ENCODE measurements at places on chromosomes 1 and 21.

DNA sequence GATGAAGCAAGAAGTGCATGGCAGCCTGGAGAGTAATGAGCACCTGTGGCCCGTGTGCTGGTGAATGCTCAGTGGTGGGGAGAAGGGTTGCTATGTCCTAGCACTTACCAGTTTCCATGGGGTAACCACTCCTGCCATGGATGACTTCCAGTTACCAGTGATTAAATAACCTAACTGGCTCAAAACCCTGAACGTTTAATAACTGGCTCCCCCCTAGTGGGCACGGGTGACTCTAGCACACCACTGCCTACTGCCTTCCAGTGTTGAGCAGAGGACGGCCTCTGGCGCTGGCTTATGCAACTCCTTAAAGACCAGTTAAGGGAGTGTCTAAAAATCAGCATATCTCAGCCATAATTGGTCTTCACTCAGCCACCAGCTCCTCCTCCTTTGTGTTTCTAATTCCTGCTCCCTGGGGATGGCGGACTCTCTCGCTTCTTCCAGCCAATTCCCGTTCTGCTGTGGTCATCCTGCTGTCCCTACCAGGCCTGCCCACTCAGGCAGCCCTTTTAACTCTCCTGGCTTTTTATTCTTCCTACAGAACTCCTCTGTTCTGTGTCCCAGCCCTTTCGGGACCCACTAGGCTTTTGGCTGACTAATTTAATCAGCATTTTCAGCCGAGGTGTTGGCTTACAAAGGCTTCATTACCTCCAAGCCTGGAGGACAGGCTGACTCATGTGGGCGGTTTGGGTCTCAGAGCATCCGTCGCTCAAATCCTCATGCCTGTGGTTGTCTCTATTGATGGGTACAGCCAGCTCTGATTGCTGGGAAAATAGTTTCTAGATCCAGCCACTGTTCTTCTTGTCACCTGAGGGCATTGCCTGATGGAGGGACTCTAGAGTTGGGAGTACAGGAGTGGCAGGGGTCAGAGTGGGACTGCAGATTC, 332.4 kb downstream of the CAMTA1 start:
- no peak overlapping the region for H3K4me3 ChIP-seq
- no peak for DNase-seq
- no peaks in the 10 kb centered on the region for H3K4me1 ChIP-seq
- no peaks in the 10 kb centered on the region for H3K36me3 ChIP-seq

DNA sequence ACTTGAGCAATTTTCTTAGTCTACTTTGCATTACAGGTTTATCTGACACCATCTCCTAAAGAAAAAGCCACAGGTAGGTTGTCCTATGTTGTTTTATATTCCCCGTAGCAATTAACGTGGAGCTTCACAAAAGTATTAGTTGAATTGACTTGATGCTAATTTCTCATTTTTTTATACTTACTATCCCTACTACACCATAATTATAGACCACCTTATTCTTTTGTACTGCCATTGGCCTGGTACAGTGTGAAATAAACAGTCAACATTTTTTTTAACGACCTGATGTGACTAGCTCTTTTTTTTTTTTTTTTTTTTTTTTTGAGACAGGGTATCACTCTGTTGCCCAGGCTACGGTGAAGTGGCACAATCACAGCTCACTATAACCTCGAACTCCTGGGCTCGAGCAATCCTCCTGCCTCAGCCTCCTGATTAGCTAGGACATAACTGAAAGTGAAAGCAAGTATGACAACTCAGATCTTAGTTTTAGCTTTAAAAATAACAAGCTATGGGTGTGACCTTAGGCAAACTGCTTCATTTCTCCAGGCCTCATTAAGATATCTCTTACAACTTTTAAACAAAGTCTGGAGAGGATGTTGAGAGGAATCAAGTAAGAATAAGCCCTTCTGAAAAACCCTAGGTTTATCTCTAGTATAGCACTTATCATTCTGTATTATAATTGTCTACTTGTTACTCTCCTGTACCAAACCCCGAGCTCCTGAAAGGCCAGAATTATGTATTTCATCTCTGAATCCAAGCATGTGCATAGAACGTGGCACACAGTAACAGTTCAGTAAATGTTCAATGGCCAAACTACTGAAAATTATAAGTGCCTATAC, 49.5 kb downstream of the LUZP1 start:
- no peaks in the 10 kb centered on the region for H3K4me1 ChIP-seq
- H3K4me3 ChIP-seq, result no peak overlapping the region
- no peak for DNase-seq
- no peaks in the 10 kb centered on the region for H3K27me3 ChIP-seq

- H3K27ac ChIP-seq, result no peak overlapping the region
- H3K4me1 ChIP-seq, result no peaks in the 10 kb centered on the region
- no peak overlapping the region for H3K4me3 ChIP-seq
These were observed 91.0 kb upstream of the KCNA3 start for GRCh38 chr1:110765640-110766335.

DNA sequence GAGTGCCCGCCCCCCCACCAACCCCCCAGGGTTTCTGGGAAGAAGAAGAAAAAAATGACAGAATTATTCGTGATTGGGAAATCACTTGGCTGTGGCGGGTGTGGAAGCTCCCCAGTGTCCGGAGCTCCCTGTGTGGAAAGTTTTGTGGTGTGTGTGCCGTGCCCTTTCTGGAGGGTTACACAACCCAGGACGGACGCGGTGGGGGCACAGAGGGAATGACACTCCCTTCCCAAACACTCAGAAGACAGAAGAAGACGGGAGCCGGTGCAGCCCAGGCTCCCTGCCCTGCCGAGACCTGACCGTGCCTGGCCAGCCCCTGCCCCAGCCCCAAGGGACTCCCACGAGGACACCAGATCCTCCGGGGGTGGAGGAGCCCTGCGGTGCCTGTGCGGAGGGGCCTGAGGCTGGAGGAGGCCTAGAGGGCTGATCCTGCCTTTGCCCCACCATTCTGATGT, 33.0 kb upstream of the ADARB1 start:
- no peaks in the 10 kb centered on the region for H3K27me3 ChIP-seq
- no peaks in the 10 kb centered on the region for H3K4me1 ChIP-seq
- H3K27ac ChIP-seq, result no peak overlapping the region
- H3K4me3 ChIP-seq, result no peak overlapping the region
- H3K36me3 ChIP-seq, result no peaks in the 10 kb centered on the region
- DNase-seq, result no peak

DNA sequence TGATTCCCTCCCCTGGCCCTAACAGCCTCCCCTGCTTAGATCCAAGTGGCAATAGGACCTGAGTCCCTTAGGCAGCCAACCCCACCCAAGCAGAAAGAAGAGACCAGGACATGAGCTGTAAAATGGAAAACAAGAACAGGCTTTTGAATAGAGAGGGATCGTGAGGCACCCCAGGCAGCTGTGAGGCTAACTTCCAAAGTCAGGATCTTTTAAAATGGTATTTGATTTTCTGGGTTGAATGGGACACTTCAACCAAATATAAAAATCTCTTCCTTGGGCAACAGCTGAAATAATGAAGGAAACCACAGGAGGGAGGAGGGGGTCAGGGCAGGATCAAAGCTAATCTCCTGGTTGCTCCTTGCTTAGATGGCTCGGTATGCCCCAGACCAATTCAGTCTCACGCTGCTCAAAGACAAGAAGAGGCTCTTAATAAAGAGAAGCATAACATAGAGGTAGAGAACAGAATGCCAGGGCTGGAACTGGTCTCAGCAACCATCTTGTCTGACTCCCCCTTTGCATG, 28.6 kb upstream of the AVPR1B start:
- no peaks in the 10 kb centered on the region for H3K36me3 ChIP-seq
- no peaks in the 10 kb centered on the region for H3K27me3 ChIP-seq
- no peak overlapping the region for H3K27ac ChIP-seq
- no peak overlapping the region for H3K4me3 ChIP-seq

GRCh38 chr1:212698467-212699103, 1.1 kb downstream of the BATF3 start:
- DNase-seq, result no peak
- H3K36me3 ChIP-seq, result no peaks in the 10 kb centered on the region
- H3K27ac ChIP-seq, result no peak overlapping the region
- peak overlapping the region; percentile 49 for H3K4me3 ChIP-seq
- peaks cover 14% of the 10 kb centered on the region for H3K27me3 ChIP-seq

DNA sequence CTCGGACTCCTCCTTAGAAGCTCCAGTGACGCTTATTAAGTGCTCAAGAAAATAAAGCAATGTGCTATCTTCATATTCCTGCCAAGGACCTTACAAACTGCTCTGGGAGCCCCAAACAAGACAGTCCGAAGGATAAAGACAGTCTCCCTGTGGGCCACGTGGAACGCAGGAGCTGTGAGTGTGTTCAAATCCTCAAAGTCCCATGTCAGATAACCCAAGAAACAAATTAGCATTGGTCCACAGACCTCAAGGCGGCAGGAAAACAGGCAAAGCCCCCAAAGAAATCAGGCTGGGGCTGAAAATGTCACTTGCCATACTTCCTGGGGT, 3.0 kb upstream of the NAV1 start:
- no peaks in the 10 kb centered on the region for H3K27me3 ChIP-seq
- no peak overlapping the region for H3K27ac ChIP-seq
- DNase-seq, result no peak
- no peaks in the 10 kb centered on the region for H3K4me1 ChIP-seq

DNA sequence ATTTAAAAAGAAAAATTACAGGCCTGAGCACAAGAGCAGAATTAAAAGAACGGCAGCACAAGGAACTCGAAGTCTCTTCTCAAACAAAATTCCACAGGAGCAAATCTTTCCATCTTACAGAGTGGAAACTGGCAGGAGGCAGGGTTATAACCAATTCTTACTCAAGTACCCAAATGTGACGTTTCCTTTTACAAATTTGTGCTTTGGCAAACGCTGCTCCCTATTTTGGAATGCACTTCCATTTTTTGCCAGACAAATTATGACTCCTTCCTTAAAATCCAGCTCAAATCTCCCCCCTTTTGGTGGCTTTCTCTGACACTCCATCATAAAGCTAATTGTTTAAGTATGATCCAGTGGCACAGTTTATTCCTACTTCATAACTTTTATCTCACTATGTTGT, 7.8 kb downstream of the ERI3 start:
- H3K36me3 ChIP-seq, result no peaks in the 10 kb centered on the region
- no peaks in the 10 kb centered on the region for H3K4me1 ChIP-seq
- H3K27ac ChIP-seq, result no peak overlapping the region
- no peaks in the 10 kb centered on the region for H3K27me3 ChIP-seq
- no peak overlapping the region for H3K4me3 ChIP-seq

- H3K27me3 ChIP-seq, result no peaks in the 10 kb centered on the region
- H3K27ac ChIP-seq, result peak within 1 kb of the TSS; percentile 87
- H3K4me3 ChIP-seq, result peak within 1 kb of the TSS; percentile 92
- no peaks in the 10 kb centered on the region for H3K36me3 ChIP-seq
- DNase-seq, result peak; percentile 90
- H3K4me1 ChIP-seq, result peaks cover 35% of the 10 kb centered on the region
These were observed at the start of the genes ACAP3 and PUSL1 for GRCh38 chr1:1307923-1308755. Gene ACAP3 (minus strand): TSS chr1:1307930. CDS start chr1:1307815, 115 bp downstream. Gene PUSL1 (plus strand): TSS chr1:1308597. CDS start chr1:1308644, 47 bp downstream.

GRCh38 chr1:119222271-119222670, 81.8 kb upstream of the WARS2 start:
- no peak for DNase-seq
- H3K27ac ChIP-seq, result no peak overlapping the region
- H3K4me1 ChIP-seq, result no peaks in the 10 kb centered on the region
- H3K4me3 ChIP-seq, result no peak overlapping the region
- H3K27me3 ChIP-seq, result no peaks in the 10 kb centered on the region
- no peaks in the 10 kb centered on the region for H3K36me3 ChIP-seq

- no peaks in the 10 kb centered on the region for H3K4me1 ChIP-seq
- no peak for DNase-seq
- no peaks in the 10 kb centered on the region for H3K27me3 ChIP-seq
- H3K27ac ChIP-seq, result no peak overlapping the region
- no peak overlapping the region for H3K4me3 ChIP-seq
These were observed 69.2 kb upstream of the ARTN start for GRCh38 chr1:43864111-43865045.

GRCh38 chr1:37243368-37244082, 209.2 kb upstream of the GRIK3 start:
- H3K36me3 ChIP-seq, result no peaks in the 10 kb centered on the region
- no peak overlapping the region for H3K27ac ChIP-seq
- H3K4me1 ChIP-seq, result no peaks in the 10 kb centered on the region

DNA sequence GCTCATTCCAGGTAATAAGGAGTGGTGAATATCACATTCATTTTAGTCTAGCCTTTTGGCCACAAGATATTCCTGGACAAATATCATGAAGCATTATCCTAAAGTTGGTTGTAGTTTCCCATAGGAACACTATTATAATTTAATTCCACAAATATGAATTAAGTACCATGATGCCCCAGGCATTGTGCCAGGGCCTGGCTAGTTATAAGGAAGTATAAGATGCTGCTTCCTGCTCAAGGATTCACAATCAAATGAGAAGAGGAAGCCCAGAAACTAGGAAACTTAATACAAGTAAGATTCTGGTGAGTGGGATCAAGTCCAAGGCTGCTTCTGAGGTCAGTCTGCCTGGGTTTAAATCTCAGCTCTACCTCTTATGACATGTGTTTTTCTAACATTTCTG, 30.6 kb upstream of the ZP4 start:
- H3K4me1 ChIP-seq, result no peaks in the 10 kb centered on the region
- no peaks in the 10 kb centered on the region for H3K36me3 ChIP-seq
- DNase-seq, result no peak
- H3K27me3 ChIP-seq, result no peaks in the 10 kb centered on the region
- no peak overlapping the region for H3K4me3 ChIP-seq

DNA sequence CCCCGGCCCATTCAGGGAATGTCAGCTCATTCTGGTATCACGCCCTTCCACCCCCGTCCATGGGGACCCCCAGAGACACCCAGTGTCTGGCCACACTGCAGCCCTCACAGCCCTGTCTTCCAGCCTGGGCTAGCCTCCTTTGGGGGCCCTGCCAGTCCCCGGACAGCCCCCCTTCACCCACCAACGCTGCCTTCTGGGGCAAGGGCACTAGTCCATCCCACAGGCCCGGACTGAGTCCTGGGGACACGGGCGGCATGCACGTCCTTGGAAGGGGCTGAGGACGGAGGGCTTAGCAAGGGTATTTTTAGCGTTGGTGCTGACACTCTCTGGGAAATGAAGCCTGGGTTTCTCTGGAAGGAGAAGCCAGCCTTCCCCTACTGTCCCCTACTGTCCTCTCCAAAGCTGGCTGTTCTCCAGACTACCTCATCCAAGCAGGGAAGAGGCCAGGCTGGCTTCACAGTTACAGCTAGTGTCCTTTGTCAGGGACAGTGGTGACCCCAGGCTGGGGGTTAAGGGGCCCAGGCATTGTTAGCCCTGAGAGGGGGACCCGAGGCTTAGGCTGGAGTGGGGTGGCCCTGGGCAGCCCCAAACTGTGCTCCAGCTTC, 39.5 kb downstream of the COQ8A start:
- no peaks in the 10 kb centered on the region for H3K27me3 ChIP-seq
- no peak for DNase-seq
- no peaks in the 10 kb centered on the region for H3K4me1 ChIP-seq
- peak overlapping the region; percentile 44 for H3K27ac ChIP-seq
- peaks cover 18% of the 10 kb centered on the region for H3K36me3 ChIP-seq

DNA sequence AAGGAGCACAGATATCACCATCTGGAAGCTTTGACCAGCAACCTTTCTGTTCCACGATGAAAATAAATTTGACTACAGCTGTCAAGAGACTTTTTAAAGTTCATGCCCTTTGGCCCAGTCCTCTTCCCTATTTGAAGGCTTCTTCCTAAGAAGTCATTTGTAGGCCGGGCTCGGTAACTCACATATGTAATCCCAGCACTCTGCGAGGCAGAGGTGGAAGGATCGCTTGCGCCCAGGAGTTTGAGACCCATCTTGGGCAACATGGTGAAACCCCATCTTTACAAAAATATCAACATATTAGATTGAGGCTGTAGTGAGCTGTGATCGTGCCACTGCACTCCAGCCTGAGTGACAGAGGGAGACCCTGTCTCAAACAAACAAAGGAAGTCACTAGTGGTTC, 58.3 kb upstream of the IFFO2 start:
- no peak overlapping the region for H3K4me3 ChIP-seq
- H3K36me3 ChIP-seq, result no peaks in the 10 kb centered on the region
- H3K27me3 ChIP-seq, result no peaks in the 10 kb centered on the region
- H3K4me1 ChIP-seq, result no peaks in the 10 kb centered on the region
- no peak for DNase-seq
- peak overlapping the region; percentile 94 for H3K27ac ChIP-seq
